Glutamatergic neuron (in vitro differentiated cells): ENCODE measurements at places on chromosomes 1 and 21. TPM values are rescaled to one million over a fixed set of nuclear protein-coding genes. Genes with fewer than 3 reads are reported as not detected.
A peak's percentile ranks its signal among the peaks of the same experiment; 100 is the strongest.

The ESRRG gene
- total RNA-seq: 9.0 TPM

- H3K4me3 ChIP-seq: peak overlapping the region; percentile 98
- H3K4me1 ChIP-seq: peaks cover 7% of the 10 kb centered on the region
- peaks cover 14% of the 10 kb centered on the region for H3K27me3 ChIP-seq
- no peaks in the 10 kb centered on the region for H3K36me3 ChIP-seq
These were observed 30.2 kb upstream of the RNF187 start for GRCh38 chr1:228457017-228457395.

The TLCD4 gene
- total RNA-seq: 0.10 TPM

DNA sequence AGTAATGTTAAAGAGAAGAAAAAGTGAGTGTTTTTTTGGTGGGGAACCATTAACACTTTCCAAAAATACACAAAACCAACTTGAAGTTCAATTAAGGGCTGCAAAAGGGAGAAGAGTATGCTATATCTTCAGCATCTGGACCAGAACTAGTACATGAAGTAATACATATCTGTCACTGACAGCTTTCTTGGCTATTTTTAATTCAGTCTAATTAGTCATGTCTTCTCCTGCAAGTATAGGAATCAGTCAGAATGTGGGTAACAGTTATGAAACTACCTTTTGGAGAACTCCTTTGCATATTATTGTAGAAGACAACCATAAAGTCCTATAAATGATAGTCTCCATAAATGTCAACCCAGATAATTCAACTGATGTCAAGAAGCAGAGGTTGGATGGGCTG, 901.2 kb downstream of the TTLL7 start:
- no peak overlapping the region for H3K4me3 ChIP-seq
- H3K27ac ChIP-seq: no peak overlapping the region
- DNase-seq: no peak
- no peaks in the 10 kb centered on the region for H3K27me3 ChIP-seq

The GORAB gene
- total RNA-seq: 9.1 TPM

- no peaks in the 10 kb centered on the region for H3K36me3 ChIP-seq
- no peak overlapping the region for H3K4me3 ChIP-seq
- no peak overlapping the region for H3K27ac ChIP-seq
- H3K4me1 ChIP-seq: no peaks in the 10 kb centered on the region
- no peaks in the 10 kb centered on the region for H3K27me3 ChIP-seq
These were observed 107.8 kb upstream of the HMCN1 start for GRCh38 chr1:185626344-185626743.

GRCh38 chr1:100875228-100875627, 19.4 kb downstream of the EXTL2 start:
- H3K27me3 ChIP-seq: peaks cover 1% of the 10 kb centered on the region
- peak overlapping the region; percentile 30 for H3K27ac ChIP-seq
- DNase-seq: no peak

DNA sequence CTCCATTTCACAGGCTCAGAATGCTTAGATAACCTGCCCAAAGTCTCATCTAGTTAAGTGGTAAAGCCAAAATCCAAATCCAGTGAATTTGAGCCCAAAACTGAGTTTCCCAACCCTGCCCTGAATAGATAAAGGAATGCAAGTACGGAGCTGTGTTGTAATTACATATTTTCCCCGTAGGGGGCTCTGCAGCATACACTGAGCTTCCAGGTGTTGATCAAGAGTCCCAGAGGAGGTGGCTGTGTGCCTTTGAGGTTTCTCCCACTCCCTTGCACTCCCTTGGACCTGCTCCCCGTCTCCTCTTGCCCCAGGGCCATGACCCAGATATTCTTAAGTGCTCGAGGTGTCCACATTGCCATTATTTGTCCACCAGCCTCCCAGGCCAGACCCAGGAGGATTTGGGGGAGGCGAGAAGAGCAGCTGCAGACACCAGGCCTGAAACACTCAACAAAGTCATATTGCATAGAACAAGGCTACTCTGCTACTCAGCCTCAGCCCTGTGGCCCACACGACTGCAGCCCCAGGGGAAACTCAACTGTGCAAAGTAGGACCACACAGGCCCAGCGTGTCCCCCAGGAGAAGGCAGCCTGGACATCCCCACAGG, 18.4 kb upstream of the LY9 start:
- no peak for DNase-seq

The USH2A gene
- not detected for total RNA-seq

GRCh38 chr1:92314024-92314423, 15.2 kb downstream of the RPAP2 start:
- H3K4me3 ChIP-seq: no peak overlapping the region
- H3K4me1 ChIP-seq: no peaks in the 10 kb centered on the region
- H3K27me3 ChIP-seq: no peaks in the 10 kb centered on the region
- H3K27ac ChIP-seq: no peak overlapping the region
- H3K36me3 ChIP-seq: no peaks in the 10 kb centered on the region
- DNase-seq: no peak

DNA sequence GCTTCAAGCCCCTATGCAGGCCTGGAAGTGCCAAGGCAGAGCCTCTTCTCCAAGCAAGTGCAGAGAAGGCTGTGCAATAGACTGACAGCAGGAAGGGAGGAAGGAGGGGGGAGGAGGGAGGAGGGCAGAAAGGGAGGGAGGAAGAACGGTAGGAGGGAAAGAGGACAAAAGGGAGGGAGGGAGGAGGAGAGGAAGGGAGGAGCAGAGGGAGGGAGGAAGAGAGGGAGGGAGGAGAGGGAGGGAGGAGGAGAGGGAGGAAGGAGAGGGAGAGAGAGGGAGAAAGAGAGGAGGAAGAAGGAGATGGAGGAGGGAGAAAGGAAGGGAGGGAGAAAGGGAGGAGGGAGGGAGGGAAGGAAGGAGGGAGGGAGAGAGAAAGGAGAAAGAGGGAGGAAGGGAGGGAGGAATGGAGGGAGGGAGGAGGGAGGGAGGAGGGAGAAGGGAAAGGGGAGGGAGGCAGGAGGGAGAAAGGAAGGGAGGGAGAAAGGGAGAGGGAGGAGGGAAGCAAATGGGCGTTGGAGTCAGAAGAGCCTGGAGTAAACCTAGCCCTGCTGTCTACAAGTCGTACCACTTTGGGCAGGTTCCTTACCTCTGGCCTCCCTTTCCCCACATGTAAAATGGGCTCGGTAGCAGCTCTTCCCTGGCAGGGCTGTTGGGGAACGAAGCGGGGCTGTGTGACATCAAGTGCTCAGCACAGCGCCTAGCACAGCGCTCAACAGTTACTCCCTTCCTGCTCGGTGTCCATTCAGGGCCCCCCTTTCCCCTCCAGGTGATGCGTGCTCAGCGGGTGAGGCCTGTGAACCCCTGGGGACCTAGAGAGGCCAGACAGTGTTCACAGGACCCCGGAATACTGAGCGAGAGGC, 244.6 kb downstream of the NPHP4 start:
- peaks cover 9% of the 10 kb centered on the region for H3K36me3 ChIP-seq
- H3K4me3 ChIP-seq: no peak overlapping the region
- H3K4me1 ChIP-seq: peaks cover 14% of the 10 kb centered on the region
- peaks cover 13% of the 10 kb centered on the region for H3K27me3 ChIP-seq
- DNase-seq: no peak

DNA sequence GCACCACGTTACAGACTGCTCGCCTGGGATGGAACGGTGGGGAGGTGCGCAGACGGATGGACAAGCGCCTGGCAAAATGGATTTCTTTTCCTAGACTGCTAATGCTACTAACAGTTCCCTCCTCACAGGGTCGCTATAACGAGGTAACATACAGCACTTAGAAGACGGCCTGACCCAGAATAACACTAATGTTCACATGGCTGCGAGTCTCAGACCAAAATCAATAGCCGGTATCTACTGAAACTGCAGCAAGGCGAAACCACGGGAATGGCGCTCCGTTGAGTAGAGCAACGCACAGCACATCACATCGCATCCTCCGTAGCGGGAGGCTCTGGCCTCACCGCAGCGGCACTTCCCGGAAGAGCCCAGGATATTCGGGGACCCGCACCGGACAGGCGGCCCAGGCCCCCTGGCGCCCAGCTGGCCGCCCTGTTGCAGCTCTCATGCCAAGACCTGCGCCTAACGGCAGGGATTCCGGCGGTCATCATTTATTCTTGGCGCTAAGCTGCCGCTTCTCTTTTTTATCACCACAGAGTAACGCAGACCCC, 46.6 kb downstream of the VPS26C start:
- H3K27me3 ChIP-seq: peaks cover 13% of the 10 kb centered on the region
- peaks cover 5% of the 10 kb centered on the region for H3K4me1 ChIP-seq
- peak overlapping the region; percentile 87 for H3K27ac ChIP-seq
- H3K36me3 ChIP-seq: peaks cover 12% of the 10 kb centered on the region

- H3K4me1 ChIP-seq: no peaks in the 10 kb centered on the region
- no peak overlapping the region for H3K4me3 ChIP-seq
- no peak for DNase-seq
- peaks cover 2% of the 10 kb centered on the region for H3K27me3 ChIP-seq
These were observed 23.8 kb downstream of the KIAA0040 start for GRCh38 chr1:175168782-175169181.

DNA sequence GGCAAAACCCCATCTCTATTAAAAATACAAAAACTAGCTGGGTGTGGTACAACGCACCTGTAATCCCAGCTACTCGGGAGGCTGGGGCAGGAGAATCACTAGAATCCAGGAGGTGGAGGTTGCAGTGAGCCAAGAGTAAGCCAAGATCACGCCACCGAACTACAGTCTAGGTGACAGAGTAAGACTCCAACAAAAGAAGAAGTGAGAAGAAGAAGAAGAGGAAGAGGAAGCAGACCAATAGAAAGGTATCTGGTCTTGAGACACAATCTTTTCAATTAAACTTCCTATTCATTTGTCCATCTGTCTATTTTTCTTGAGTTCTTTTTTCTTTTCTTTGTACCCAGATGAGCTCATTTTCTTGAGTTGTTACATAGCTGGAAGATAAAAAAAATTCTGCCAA, 55.7 kb upstream of the ACADM start:
- no peak for DNase-seq
- H3K4me3 ChIP-seq: no peak overlapping the region
- H3K4me1 ChIP-seq: no peaks in the 10 kb centered on the region
- peaks cover 2% of the 10 kb centered on the region for H3K27me3 ChIP-seq

The TMEM9 gene
- 80.2 TPM for total RNA-seq

DNA sequence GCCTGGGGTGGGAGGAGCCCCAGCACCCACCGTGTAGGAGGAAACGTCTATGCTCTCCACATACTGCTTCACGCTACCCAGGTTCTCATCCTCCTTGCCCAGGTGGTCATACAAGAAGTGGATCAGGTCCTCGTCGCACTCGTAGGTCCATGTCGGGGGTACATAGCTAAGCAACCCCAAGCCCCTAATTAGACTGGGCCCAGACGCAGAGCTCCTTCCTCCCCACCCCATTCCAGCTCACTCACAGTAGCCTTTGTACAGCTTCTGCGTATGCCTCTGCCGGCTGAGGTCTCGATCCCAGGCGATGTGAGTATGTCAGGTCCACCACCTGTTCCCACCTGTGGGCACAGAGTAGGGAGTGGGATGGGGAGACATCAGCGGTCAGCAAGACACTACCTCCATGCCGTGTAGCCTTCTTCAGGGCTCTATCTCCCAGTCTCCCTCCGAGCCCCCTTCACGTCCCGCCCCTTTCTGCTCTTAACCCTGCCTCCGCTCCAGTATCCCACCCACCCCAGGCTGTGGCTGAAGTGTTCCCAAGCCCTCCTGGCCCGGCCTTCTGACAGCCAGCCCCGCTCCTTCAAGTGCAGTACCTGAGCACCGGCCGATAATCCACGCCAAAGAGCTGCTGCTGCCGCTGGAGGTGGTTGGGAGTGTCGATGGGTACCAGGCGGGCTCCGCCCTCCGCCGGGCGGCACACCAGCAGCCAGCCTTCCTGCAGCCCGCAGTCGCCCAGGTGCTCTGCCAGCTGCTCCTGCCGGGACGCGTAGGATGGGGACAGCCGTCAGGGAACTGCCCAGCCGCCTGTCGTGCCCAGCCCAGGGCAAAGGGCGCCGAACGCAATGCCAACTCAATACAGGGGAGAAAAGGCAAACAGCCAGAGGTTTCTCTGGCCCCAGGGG, 919 bp downstream of the HECTD3 start:
- H3K36me3 ChIP-seq: no peaks in the 10 kb centered on the region
- peak overlapping the region; percentile 82 for H3K27ac ChIP-seq
- H3K4me3 ChIP-seq: peak overlapping the region; percentile 96
- peaks cover 29% of the 10 kb centered on the region for H3K4me1 ChIP-seq
- DNase-seq: peak; percentile 52

DNA sequence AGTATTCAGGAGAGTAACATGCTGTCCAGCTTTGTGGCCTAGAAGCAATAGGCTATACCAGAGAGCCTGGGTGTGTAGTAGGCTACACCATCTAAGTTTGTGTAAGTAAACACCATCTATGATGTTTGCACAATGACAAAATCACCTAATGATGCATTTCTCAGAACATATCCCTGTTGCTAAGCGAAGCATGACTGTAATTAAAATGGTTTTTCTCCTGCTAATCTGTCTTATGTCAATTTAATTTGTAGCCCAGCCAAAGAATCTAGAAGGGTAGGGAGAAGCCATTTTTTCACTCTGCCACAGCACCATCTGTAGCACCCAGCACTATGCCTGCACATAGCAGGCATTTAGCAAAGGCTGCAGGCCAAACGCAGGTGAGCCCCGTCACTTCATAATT, 2.0 kb upstream of the TTC24 start:
- peaks cover 10% of the 10 kb centered on the region for H3K4me1 ChIP-seq
- peaks cover 8% of the 10 kb centered on the region for H3K27me3 ChIP-seq
- DNase-seq: no peak
- no peak overlapping the region for H3K27ac ChIP-seq

The ARHGAP30 gene
- not detected for total RNA-seq

The FCER1A gene
- not detected for total RNA-seq

DNA sequence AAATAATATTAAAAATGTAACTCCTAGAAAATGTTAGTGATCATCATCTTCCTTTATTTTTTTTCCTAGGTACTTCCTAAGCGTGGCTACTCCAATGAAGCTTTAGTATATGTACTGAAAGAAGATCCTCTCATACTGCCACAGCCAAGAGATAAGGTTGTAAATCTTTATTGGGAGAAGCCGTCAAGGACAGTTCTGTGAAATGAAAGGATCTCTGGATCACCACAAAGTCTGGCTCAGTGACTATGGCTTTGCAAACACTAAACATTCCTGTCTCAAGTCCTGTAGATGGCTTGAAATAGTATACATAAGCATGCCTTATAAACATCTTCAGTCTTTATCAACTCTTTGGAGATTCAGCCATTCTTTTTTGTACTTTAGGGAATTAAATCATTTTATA, 61.2 kb upstream of the DPH5 start:
- no peaks in the 10 kb centered on the region for H3K4me1 ChIP-seq
- H3K27me3 ChIP-seq: no peaks in the 10 kb centered on the region
- no peaks in the 10 kb centered on the region for H3K36me3 ChIP-seq
- H3K4me3 ChIP-seq: no peak overlapping the region
- H3K27ac ChIP-seq: no peak overlapping the region

The GPA33 gene
- not detected for total RNA-seq

The BSND gene
- not detected for total RNA-seq

DNA sequence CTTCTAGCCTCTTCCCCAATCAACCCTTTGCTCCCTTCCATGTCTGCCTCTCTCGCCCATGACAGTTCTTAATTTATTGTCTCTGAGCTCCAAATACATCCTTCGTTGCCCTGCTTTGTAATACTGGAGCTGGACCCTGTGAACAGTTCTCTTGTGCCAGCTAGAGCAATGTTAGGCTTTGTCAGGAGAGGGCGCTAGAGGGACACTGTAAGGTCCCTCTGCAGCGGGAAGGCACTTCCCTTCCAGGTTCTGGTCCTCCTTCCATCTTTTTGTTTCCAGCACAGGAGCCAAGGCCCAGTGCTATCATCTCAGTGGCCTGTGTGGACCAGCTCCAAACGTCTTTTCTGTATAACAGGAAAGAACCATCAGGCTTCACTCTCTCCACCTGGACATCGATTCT, 95.9 kb downstream of the PTPRU start:
- no peaks in the 10 kb centered on the region for H3K36me3 ChIP-seq
- no peak overlapping the region for H3K4me3 ChIP-seq

The GBP1 gene
- total RNA-seq: not detected
